ENCODE measurements at places on chromosomes 5 and 9.

DNA sequence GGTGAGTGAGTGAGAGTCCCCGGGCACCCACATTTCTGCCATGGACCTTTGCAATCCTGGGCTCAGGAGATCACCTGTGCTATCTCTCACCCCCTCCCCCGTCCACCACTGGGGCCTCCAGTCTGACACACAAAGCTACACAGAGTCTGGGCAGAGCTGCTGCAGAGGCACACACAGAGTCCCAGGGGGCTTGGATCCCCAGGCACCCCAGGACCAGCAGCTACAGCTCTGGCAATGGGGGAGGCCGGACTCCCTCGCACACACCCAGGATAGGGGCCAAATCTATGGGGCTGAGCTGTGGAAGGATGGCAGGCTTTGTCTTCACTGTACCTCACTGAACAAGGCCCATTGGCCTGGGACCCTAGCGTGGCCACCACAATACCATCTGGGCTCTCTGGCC is 328.8 kb downstream of the MAN2A1 start:
- DNase-seq: no peak
- H3K4me1 ChIP-seq: no peaks in the 10 kb centered on the region
- no peak overlapping the region for H3K27ac ChIP-seq

GRCh38 chr9:138010861-138011260 is 133.3 kb downstream of the CACNA1B start:
- H3K4me1 ChIP-seq: no peaks in the 10 kb centered on the region
- no peak for DNase-seq
- H3K27ac ChIP-seq: no peak overlapping the region

DNA sequence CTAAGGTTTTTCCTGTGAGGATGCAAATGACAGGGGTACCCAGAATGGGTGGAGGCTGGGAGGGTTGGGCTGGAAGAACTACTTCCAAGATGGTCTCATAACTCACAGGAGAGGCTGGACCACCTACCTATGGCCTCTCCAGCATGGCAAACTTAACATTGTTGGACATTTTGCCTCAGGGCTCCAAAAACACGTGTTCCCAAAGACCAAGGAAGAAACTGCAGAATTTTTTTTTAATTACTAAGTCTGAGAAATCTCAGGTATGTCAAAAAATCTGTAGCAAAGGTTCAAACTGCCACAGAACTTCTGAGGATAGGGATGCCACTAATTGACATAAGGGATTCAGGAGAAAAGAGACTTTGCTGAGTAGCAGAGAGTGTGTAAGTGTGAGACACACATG is 270.8 kb downstream of the NNT start:
- DNase-seq: no peak
- peaks cover 4% of the 10 kb centered on the region for H3K4me1 ChIP-seq
- no peak overlapping the region for H3K4me3 ChIP-seq
- no peaks in the 10 kb centered on the region for H3K27me3 ChIP-seq

GRCh38 chr5:72013766-72014624 is 93.3 kb upstream of the MAP1B start:
- H3K36me3 ChIP-seq: no peaks in the 10 kb centered on the region
- no peak overlapping the region for H3K4me3 ChIP-seq
- H3K27me3 ChIP-seq: no peaks in the 10 kb centered on the region

GRCh38 chr9:2000314-2000713 is 14.8 kb upstream of the SMARCA2 start:
- H3K4me1 ChIP-seq: peaks cover 32% of the 10 kb centered on the region
- no peak for DNase-seq
- no peaks in the 10 kb centered on the region for H3K36me3 ChIP-seq
- H3K27me3 ChIP-seq: no peaks in the 10 kb centered on the region

DNA sequence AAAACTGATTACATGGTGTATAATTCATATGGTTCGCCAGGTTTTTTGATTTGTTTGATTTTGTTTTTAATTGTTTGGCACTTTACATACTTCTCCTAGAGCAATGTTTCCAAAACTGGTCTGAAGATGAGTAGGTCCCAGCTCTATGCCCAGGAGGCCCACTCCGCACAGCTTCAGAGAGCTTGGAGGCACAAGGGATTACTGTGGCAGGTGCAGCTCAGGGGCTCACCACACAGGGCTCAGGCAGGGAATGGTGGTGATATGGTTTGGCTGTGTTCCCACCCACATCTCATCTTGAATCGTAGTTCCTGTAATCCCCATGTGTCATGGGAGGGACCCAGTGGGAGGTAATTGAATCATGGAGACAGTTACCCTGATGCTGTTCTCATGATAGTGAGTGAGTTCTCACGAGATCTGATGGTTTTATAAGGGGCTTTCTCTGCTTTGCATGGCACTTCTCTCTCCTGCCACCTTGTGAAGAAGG is 296.6 kb downstream of the MED10 start:
- DNase-seq: no peak
- no peaks in the 10 kb centered on the region for H3K27me3 ChIP-seq
- H3K4me3 ChIP-seq: no peak overlapping the region
- H3K4me1 ChIP-seq: no peaks in the 10 kb centered on the region
- H3K27ac ChIP-seq: no peak overlapping the region

DNA sequence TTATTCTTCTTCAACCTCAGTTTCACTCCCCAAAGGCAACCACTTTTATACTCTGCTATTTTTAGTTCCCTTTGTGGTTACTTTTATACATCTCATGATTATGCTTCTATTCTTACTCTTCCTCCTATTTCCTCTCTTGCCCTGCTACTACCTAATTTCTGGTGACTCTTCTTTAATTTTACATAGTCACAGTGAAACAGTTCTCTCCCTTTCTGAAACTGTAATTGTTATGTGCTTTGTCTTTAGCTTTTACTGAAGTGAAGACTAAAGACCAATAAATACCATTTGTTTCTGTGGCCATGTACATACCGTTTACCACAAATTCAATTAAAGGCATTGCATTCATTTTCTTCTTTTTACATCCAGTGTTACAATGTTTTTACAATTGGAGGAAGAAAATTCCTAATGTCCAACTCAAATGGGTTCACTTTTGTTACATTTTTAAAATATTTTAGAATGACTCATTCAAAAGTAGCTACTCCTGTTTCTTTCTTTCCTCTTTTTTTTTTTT is 410.6 kb downstream of the PSAT1 start:
- DNase-seq: no peak
- peaks cover 8% of the 10 kb centered on the region for H3K4me1 ChIP-seq
- no peak overlapping the region for H3K27ac ChIP-seq
- H3K36me3 ChIP-seq: no peaks in the 10 kb centered on the region

DNA sequence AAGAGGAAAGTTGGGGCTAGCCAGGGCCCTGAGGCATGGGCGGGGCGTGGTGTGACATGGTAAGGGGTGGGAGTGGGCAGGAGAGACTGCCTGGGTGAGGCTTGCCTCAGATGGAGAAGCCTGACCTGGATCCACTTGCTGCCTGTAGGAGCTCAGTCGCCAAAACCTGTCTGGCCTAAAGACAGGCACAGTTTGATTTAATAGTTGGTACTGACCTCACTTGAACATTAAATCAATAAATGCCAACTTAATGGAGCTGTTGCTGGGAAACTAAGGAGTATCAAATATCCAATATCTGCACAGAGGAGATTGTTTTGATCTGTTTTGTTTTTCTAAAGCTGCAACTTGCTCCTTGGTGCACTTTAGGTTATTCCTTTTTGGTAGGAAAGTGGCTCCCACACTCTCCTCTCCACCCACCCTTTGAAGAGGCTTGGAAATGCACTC is 86.4 kb downstream of the RCL1 start:
- no peak for DNase-seq
- H3K4me3 ChIP-seq: no peak overlapping the region
- H3K27ac ChIP-seq: no peak overlapping the region
- H3K27me3 ChIP-seq: no peaks in the 10 kb centered on the region
- no peaks in the 10 kb centered on the region for H3K36me3 ChIP-seq

DNA sequence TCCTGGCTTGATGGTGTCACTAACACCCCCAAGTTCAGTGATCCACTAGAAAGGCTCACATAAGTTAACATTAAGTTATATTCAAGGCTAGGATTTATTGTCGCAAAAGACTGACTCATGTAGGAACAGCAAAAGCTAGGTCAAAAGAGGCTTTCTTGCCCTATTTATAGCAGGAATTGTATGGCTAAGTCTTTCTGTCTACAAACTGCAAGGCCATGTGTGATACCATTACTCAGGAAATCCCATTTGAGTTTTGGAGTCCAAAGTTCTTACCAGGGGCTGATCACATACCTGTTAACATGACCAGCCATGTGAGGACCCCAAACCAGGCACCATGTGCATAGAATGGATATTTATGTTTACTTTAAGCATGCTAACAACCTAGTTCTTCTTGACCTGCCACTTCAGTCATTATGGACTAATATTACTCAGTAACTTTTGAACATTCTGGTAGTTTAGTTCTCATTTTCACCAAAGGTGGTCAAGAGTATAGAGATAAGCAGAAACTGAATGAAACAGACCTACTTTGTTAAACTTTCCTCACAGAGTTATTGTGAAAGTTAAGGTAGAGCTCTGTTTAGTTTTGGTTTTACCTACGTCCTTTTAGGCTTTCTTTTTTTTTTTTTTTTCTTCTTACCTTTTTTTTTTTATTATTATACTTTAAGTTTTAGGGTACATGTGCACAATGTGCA is 281.1 kb downstream of the FER start:
- no peak overlapping the region for H3K4me3 ChIP-seq
- DNase-seq: no peak
- no peaks in the 10 kb centered on the region for H3K27me3 ChIP-seq

DNA sequence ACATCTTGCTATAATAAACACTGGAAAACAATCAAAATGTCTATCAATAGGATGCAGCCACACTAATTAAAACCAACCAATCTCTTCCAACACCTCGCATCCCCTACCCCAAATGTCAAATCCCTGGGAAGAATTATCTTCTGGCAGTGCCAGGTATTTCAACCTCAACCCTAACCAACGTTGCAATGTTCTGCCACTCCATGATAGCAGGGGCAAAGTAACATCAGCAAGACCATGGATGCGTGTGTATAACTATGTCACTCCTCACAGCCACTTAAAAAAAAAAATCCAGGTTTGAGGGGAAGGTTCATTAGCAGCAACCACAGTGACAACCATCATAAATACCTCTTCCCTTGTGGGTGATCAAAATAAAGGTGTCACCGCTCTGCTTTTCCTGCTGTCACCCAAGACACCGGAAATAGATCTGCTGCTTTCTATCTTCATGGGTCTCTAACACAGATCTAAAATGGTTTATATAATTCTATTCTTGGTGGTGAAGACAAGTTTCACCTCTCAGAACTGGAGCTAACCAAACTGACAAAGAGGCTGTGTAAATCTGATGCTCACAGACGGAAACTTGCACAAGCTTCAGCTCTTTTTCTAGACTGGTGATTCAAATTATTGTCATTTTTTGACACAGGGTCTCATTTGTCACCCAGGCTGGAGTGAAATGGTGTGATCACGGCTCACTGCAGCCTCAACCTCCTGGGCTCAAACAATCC is 9.9 kb downstream of the HSPA9 start:
- DNase-seq: no peak
- peaks cover 23% of the 10 kb centered on the region for H3K36me3 ChIP-seq
- no peaks in the 10 kb centered on the region for H3K4me1 ChIP-seq
- no peak overlapping the region for H3K27ac ChIP-seq

GRCh38 chr5:68378204-68378820 is 162.8 kb downstream of the PIK3R1 start:
- H3K4me3 ChIP-seq: no peak overlapping the region
- DNase-seq: no peak
- H3K36me3 ChIP-seq: no peaks in the 10 kb centered on the region
- H3K27ac ChIP-seq: no peak overlapping the region
- peaks cover 5% of the 10 kb centered on the region for H3K4me1 ChIP-seq

DNA sequence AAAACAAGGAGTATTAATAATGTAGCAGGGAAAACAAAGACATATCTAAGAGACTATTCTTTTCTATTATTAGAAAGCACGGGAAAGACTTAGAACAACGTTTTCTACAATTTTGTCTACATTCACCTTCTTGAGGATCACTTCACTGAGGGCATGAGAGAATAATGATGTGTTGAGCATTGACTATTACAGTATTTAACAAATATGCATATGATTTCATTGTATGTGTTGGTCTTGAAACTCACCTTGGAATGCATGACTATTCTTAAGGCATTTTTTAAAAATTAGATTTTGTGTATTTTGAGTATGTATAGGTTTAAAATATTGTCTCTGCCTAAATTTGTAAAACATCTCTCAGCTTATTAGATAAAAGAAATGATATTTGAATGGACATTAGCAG is 1.2 kb downstream of the FSD1L start:
- H3K4me1 ChIP-seq: peaks cover 13% of the 10 kb centered on the region
- no peak for DNase-seq
- H3K27me3 ChIP-seq: no peaks in the 10 kb centered on the region
- H3K27ac ChIP-seq: no peak overlapping the region
- peak overlapping the region; percentile 83 for H3K4me3 ChIP-seq

- peaks cover 15% of the 10 kb centered on the region for H3K4me1 ChIP-seq
- no peak overlapping the region for H3K27ac ChIP-seq
Measured at GRCh38 chr5:5795074-5795771, 372.7 kb downstream of the ICE1 start.

- H3K36me3 ChIP-seq: no peaks in the 10 kb centered on the region
- H3K4me1 ChIP-seq: no peaks in the 10 kb centered on the region
- H3K27ac ChIP-seq: no peak overlapping the region
- H3K4me3 ChIP-seq: no peak overlapping the region
Measured at GRCh38 chr5:38925154-38925925, 79.5 kb downstream of the OSMR start.

GRCh38 chr5:9207817-9208418 is 338.0 kb downstream of the SEMA5A start:
- H3K4me1 ChIP-seq: no peaks in the 10 kb centered on the region
- no peak overlapping the region for H3K27ac ChIP-seq
- DNase-seq: peak; percentile 66
- no peak overlapping the region for H3K4me3 ChIP-seq
- H3K36me3 ChIP-seq: no peaks in the 10 kb centered on the region

GRCh38 chr9:36847781-36848673 is 186.0 kb downstream of the PAX5 start:
- peaks cover 15% of the 10 kb centered on the region for H3K4me1 ChIP-seq
- H3K36me3 ChIP-seq: no peaks in the 10 kb centered on the region
- H3K27me3 ChIP-seq: no peaks in the 10 kb centered on the region
- no peak overlapping the region for H3K27ac ChIP-seq
- H3K4me3 ChIP-seq: no peak overlapping the region

- H3K36me3 ChIP-seq: no peaks in the 10 kb centered on the region
- peaks cover 37% of the 10 kb centered on the region for H3K4me1 ChIP-seq
- no peak overlapping the region for H3K27ac ChIP-seq
Measured at GRCh38 chr5:78508186-78508765, 140.3 kb downstream of the LHFPL2 start.

DNA sequence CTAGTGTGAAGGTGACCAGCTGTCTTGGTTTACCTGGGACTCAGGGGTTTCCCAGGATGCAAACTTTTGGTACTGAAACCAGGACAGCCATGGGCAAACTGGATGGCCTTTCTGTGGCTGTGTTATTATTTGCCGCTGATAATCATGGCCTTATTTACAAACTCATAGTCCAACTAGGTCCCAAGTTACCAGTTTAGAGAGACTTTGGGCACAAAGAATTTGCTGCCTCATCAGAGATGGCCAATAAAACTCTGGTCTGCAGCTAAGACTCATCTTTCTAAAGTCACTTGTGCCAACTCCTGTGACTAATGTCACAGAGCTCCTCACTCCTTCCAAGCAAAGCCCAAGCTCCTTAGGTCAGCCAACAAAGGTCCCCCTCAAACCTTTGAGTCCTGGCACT is 47.5 kb upstream of the PLPP6 start:
- H3K4me3 ChIP-seq: no peak overlapping the region
- H3K36me3 ChIP-seq: no peaks in the 10 kb centered on the region
- H3K27me3 ChIP-seq: no peaks in the 10 kb centered on the region

Measured in neural progenitor cell (in vitro differentiated cells).